ENCODE measurements at places on chromosomes 2 and 18.

GRCh38 chr2:200317975-200318374, 11.5 kb downstream of the SPATS2L start:
- no peak for DNase-seq

DNA sequence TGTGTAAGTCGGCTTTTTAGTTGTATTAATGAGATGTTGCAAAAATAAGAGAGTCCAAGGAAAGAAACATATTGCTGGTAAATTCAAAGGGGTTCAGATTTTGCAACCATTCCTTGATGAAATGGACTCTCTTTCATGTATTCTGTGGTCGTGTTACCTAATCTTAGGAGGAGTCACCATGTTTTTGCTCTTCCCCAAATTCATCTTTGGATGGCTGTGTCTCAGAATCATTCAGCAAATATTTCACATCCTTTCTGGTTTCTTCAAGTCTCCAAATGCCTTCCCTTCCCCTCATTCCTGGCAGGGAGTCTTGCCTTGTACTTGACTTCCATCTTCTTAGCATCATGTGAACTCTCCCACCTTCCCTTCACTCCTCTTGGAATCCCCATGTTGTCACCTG, 66.1 kb downstream of the PTPRM start:
- no peak for DNase-seq

- DNase-seq, result no peak
Measured at GRCh38 chr2:120701499-120701898, 34.2 kb upstream of the GLI2 start.

DNA sequence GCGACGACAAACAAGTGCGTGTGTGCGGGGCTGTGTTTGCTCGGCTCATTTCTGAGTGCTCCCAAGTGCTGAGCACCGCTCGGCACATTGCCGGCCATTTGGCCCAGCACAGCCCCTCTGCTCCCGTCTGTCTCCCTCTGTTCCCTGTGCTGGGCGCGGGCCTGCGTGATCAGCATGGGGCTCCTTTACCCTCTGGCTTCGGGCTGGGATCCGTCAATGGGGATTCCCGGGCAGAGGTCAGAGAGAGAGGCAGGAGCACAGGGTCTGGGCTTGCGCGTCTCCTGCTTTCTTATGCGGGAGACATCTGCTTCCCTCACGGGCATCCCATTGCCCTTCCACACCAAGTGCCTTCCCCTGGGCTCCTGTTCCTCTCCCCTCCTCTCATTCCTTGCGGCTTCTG, 234.0 kb downstream of the ACKR3 start:
- DNase-seq, result no peak

DNA sequence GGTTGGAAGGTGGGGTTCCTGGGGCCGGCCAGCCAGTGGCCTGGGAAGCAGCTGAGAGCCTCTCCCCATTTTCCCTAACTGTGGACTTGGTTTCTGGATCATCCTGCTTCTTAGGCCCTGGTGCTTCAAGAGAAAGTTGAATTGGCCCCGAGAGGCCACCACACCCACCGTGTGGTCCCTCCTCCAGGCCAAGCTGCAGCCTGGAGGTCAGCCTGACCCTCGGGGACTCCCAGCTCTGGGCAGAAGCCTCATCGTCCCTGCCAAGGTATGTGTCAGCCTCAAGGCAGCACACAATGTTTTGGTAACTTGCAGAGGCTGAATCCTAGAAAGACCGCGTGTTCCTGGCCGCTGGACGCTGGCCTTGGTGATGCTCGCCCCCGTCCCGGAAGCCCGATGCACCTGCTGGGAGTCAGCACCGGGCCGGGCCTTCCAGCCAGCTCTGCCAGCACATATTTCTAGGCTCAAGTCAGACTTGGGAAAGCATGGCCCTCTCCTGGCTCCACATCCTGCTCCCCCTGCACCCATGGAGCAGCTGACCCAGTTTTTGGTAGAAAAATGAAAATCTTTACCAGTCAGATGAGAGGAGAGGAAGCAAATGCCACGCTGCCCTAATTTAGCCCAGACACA, 72.6 kb downstream of the ACTR2 start:
- DNase-seq, result no peak

DNA sequence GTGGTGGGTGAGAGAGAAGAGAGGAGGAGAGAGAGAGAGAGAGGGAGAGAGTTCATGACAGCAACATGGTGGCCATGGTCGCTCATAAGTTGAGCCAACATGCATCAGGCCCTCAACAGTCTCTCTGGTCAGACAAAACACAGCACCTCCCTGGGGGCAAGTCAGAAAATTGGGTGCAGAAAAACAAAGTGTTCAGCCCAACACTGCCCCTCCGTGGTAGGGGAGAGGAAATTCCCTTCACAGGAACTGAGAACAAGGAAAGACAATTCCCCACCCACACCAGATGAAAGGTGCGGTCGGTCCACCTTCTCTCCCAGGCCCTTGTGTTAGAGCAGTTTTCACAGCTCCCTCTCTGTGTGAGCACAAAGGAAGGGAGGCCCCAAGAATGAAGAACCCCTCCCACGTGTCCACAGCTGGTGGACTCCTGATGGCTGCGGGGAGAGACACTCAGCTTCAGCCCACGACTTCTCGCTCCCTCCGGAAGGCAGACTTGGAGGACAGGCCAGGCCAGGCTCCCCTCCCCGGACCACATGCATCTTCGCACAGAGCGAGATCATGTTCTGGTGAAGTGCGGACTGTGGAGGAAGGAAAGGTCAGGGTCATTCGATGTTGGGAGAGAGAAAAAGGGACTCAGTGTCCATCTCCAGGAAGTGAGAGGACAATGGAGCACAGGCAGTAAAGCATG, 181.7 kb downstream of the ANAPC1 start:
- DNase-seq, result no peak

DNA sequence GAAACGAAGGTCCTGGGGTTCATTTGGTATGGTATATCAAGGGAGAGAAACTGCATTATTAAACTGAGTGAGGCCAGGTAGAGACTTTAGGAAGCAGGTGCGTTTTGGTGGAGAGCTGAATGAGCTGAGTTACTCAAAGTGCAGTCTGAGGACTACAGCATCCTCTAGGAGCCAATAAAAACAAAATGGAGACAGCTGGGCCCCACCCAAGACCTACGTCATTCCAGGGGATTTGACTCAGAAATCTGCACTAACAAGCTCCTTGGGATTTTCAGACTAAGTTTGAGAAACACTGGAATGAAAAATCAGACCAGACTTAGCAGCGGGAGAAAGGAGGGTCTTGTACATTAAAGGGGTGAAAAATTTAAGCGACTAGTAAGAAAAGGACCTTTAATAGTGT, 131.5 kb downstream of the UXS1 start:
- DNase-seq, result no peak

DNA sequence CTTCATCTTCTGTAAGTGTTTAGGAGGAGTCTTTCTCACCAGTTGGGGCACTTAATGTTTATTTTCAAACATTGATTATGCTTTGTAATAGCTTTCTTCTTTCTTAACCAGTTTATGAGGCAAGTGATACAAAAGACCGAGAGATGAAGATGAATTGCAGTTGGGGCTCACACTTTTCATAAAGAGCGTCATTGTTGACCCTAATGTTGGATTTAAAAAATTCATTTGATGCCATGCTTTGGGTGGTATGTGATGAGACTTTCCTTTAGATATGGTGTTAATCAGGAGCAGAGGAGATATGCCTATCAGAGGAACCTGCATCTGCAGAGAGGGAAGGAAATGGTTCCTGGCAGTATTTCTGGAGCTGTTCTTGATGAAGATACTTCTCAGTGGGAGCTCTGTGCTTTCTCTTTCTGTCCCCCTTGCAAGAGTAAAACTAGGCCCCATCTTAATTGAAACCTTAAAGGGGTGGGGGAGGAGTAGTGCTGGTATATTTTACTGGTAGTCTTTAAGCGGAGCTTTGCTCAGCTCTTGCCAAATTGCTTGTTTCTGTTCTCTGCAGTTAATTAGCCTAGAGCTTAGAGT, 2.3 kb downstream of the EML4 start:
- DNase-seq, result no peak

DNA sequence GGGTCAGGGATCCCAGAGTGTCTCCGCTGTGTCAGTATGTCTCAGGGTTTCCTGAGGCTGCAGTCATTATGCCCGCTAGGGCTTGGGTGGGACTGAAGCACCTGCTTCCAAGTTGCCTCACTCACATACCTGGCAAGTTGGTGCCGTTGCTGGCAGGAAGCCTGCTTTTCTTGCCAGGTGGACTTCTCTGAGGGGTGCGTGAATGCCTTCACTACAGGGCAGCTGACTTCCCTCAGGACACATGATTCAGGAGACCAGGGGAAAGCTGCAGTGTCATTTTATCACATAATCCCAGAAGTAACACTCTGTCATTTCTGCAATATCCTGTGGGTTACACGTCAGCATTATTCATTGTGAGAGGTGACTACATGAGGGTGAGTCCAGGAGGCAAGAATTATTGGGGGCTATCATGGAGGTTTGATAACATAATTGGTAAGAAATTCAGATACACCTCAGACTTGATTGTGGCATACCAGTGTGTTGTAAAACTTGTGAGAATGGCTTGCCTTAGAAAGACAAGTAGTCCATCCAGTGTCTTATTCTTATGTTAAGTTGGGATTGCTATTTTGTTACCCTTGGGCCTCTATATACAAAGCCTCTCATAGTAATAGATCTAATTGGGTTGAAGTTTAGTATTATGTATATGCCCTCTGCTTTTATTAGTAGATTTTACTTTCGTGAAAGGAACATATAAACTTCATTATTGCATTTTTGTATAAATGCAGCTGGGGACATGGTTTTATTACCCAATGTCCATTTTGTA, 44.1 kb downstream of the NEDD4L start:
- no peak for DNase-seq

- DNase-seq, result no peak
Measured at GRCh38 chr2:40043191-40043590, 264.1 kb upstream of the THUMPD2 start.

GRCh38 chr2:143451642-143452281, 322.5 kb downstream of the ARHGAP15 start:
- DNase-seq, result no peak

GRCh38 chr2:128399690-128400291, 81.1 kb upstream of the HS6ST1 start:
- no peak for DNase-seq

- DNase-seq, result no peak
Measured at GRCh38 chr2:96403481-96403880, 67.9 kb downstream of the NCAPH start.

DNA sequence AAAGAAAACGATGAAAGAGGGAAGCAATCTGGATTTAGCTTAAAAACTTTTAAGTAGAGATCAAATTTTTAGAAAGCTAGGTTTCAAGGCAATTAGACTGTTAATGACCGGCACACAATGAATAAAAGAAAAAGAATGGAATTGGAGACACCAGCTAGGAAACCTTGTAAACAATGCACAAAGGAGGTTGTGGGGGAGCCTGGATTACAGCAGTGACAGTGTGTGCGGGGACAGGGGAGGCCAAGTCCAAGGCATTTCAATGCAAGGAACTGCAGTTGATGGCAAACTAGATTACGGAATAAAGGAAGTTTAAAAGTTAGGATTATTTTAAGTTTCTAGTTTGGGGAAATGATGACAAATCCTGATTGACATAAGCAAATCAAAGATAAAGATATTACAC, 74.5 kb downstream of the DTNB start:
- DNase-seq, result no peak

DNA sequence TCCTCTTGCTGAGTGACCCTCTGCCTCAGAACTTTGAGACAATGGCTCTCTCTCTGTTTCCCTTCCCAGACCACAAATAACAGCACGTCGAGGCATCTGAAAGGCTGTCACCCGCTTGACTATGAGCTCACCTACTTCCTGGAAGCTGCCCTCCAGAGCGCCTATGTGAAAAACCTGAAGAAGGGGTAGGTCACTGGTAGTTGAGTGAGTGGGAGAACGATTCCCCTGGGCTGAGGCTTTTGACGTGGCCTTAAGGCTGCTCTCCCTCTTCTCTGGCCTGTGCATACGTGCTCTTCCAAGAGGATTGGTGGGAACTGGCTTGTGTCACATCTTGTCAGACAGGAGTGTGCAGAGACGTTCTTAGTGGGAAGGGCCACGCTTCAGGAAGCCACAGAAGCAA, 63.1 kb upstream of the MCFD2 start:
- no peak for DNase-seq

GRCh38 chr2:118493213-118493612, 354.2 kb downstream of the EN1 start:
- no peak for DNase-seq

GRCh38 chr2:74739129-74739528, 85.1 kb downstream of the SEMA4F start:
- DNase-seq, result no peak

DNA sequence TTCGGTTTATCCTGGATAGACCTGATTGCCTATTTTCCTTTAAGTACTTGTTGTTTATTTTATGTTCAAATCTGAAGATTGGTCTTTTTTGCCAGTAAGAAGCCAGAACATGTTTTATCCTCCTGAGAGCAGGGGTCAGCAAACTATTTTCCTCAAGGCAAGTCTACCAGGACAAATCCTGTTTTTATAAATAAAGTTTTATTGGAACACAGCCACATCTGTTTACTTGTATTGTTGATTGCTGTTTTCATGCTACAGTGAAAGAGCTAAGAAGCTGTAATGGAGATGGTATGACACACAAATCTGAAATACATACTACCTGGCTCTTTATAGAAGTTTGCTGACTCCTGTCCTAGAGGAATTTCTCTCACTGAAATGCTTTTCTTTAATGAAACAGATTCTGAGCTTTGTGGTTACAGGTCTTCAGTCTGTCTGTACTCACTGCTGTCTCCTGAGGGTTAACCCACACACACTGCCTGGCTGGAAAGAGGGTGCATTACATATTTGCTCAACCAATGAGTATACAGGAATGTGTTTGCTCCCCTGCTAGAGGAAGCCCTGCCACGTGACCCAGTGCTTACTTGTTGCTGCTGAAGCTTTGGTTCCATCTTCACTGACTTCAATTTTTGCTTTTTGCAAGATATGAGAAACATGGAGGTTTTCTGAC, 22.6 kb downstream of the MRPL44 start:
- DNase-seq, result no peak

DNA sequence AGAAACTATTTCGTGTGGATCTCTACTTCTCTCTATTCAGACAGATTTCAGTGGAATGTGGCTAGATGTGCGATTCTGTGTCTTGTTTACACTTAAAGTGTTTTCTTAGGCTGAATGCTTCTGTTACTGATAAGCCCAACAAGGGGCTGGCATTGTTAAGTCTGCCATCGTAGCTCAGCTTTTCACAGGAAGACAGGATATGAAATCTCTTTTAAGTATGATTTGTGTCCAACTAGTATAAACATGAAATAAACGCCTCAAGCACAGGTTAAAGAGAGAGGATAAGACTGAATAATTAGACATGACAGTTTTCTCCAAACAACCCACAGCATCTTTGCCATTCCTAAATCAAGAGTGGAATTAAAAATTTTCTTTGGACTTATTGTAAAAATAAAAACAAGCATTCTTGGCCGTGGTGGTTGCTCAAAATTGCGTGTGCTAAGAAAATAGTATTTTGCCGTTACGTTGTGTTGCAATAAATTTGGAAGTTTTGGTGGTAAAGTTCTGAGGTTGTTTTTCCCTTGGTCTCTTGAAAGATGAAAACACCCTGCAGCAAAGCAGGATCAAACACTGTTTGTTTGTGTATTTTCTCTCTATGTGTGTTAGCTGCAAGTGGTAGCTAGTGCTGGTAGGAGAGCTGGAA, 1.0 kb downstream of the VIT start:
- DNase-seq, result no peak
